Stimulated activated CD4-positive, alpha-beta T cell treated with anti-CD3 and anti-CD28 coated beads, TNF-alpha, amount 100 ng/mL, for 4 hours (primary cell): ENCODE measurements at places on chromosomes 16 and 17.

DNA sequence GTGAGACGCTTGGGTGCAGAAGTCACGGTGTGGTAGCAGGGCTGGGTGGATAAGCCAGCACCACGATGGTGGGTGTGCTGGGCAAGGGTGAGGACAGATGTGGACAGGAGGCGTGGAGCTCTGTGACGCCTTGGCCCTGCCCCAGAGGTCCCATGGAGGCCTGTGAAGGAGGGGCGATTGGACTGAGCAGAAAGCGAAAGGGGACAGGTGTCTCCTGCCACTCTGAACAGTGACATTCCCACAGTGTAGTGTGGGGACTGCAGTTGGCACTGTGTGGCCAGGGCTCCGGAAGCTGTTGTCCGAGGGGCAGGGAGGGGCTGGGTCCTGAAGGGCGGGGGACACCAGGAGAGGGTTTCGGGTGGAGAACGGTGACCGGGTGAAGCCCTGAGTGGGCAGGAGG, 7.3 kb downstream of the TBC1D24 start:
- DNase-seq = no peak

DNA sequence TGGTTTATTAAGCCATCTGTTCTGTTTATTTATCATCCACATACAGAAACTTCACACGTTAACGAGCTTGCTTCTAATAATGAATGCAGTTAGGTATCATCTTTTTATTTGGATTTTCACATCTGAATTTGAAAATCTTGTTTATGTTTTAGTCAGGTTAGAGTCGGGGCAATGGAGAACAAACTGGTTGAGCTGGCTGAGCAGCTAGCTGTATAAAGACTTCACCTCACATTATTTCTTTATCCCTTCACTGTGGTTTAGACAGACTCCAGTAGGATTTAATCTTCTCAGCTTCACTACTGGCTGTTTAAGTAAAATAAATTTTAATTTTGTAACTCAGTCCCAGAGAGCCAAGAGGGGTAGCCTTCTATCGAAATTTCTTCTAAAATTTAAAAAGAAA, 415.9 kb downstream of the RBFOX1 start:
- no peak for DNase-seq

DNA sequence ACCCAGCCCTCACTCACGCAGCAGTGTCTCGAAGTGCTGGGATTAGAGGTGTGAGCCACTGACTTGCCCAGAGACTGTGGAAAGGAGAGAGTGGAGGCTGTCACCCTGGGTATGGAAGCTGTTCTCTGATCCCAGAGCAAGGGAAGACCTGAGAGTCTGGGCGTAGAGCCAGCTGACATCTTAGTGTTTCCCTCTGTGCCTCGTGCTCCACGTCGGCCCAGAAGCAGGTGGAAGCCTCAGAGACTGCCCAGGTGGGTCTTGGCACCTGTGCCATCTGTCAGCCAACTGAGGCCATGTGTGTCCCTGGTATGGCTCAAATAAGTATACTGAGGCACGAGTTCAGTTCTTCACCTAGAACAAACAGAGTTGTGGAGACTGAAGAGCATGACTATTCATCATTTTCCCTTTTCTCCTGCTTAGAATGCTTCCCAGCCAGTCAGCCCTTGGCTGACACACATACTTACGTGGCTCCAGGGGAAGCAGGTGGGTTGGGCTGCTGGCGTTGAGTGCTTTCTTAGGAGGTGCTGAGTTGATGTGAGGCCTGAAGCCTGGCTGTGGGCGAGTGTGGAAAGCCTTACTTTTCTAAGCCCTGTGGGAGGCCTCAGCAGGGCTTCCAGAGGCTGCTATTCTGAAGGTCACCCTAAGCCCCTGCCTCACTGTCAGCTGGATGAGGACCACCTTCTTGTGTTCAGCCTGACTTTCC, 8.1 kb downstream of the CTRL start:
- DNase-seq = no peak

DNA sequence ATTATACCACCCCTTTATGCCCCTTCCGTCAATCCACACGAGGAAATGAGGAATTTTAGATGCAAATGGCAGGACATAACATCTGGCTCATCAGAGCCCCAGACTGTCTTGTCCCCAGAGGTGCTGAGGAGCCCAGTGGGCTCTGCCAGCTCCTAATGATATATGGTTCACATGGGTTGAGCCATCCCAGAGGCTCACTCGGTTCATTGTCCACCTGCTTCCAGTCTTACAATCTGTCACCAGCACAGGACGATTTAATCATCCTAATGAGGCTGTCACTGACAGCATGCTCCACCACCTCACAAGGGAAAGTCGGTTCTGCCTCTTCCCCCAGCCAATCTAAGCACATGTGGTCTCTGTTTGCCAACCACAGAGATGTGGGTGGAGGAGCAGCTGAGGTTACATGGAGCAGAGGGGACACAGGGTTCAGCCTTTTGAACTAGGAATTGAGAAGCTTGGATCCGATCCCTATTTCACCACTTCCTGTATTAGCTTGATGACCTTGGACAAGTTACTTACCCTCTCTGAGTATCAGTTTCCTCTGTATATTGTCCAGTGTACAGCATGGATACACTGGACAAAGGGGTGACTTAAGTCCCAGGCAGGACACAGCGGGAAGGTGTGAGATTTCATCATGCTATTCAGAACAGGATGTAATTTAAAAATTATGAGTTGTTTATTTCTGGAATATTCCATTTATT, 27.0 kb upstream of the DHX8 start:
- no peak for DNase-seq

DNA sequence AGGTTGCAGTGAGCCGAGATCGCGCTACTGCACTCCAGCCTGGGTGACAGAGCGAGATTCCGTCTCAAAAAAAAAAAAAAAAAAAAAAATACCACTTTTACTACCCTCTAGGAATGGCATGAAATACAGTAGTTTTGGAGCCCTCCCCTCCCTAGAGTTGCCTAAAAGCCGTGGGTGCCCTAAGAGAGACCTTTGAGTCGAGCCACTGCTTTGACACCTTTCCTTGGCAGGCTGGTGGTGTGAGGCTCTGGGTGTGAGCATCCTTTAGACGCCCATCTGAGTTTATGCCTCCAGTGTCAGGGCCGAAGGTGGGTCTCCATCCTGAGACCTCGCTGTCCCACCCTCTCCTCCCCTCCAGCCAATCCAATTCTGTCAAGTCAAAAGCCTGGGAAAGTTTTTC, 46.2 kb downstream of the RAP1GAP2 start:
- DNase-seq = no peak

- DNase-seq = no peak
Observed at GRCh38 chr16:85753559-85753958, 2.7 kb upstream of the C16orf74 start.

DNA sequence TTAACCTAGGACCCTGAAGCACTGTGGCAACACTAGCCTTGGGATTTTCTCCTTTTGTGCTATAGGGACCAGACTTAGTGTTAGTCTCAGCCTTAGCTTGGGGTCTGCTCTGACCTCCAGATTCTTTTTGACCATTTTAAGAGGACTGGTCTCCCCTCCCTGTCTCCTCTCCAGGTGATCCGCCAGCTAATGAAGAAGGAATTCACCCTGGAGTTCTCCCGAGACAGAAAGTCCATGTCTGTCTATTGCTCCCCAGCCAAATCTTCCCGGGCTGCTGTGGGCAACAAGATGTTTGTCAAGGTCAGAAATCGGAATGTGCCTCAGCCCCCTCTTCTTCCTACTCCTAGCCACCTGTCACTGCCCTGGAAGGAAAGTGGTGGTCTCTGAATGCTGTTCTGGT, 19.5 kb downstream of the ATP2A1 start:
- no peak for DNase-seq

GRCh38 chr16:15604460-15605440, 38.2 kb downstream of the MARF1 start:
- DNase-seq = no peak

GRCh38 chr17:42251115-42251514, 25.1 kb downstream of the STAT5B start:
- DNase-seq = no peak

- no peak for DNase-seq
Observed at GRCh38 chr17:56815711-56816110, 18.0 kb downstream of the C17orf67 start.

DNA sequence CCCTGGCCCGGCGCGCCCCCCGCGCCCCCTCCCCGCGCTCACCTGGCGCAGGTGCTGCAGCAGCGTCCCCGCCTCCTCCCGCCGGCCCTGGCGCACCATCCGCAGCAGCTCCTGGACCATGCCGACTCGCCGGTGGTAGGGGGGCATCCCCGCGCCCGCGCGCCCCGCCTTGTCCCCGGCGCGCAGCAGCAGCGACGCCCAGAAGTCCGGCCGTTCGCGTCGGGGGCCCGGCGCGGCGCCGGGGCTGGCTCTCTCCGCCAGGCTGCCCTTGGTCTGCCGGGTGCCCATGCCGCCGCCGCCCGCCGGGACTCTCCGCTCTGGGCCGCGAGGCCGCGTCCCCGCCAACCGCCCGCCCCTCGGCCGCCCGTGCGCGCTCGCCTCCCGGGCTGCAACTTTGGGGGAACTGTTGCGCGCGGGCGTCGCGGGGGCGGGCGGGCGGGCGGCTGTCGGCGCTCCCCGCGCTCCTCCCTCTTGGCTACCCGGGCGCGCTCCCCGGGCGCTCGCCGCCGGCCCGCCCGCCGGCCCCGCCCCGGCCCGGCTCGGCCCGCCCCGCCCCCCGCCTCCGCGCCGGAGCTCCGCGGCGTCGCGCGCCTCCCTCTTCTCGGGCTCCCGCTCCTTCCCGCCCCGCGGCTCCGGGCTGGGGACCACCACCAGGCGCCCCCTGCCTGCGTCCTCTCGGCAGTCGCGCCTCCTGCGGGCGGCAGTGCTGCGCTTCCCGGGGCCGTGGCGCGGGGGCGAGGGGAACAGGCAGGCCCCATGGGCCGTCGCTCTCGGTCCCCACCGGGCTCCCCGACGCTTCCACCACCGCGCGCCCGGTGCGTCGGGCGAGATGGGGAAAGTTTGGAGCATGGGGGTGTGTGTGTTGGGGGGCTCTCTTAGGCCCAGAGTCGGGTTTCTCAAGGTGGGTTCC, at the start of gene LRRC75A:
TSS of gene LRRC75A (minus strand) at position 491 of the 910 bp plus-strand sequence. CDS start at position 288, 203 bp downstream.
- peak; percentile 41 for DNase-seq
